ENCODE measurements at places on chromosomes 11 and 22.
A peak's percentile ranks its signal among the peaks of the same experiment; 100 is the strongest.

DNA sequence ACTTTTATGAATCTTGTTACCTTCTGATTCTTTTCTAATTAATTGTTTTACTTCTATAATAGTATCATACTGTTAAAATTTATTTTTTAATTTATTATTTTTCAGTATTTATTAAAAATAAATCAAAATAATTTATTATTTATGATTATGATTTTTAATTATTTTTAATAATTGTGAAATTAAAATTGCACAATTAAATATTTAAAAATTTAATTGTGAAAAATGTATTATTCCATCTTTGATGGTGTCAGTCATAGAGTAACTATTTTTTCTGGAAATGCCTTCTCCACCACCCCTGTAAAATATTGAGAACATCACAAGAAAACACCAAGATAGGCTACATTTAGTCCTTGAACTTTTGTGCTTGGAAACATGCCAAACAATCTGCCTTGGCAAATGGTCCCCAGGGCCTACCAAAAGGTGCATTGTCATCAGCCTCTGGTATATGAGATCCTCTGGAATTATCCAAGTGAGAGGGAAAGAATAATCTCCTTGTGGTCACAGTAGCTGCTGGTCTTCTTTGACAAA, at the start of gene OR8H2:
Gene OR8H2, plus strand, starts transcription at position 478 of the 528 bp plus-strand sequence. CDS start 1,356 bp downstream, outside the sequence.
- no peak for DNase-seq

DNA sequence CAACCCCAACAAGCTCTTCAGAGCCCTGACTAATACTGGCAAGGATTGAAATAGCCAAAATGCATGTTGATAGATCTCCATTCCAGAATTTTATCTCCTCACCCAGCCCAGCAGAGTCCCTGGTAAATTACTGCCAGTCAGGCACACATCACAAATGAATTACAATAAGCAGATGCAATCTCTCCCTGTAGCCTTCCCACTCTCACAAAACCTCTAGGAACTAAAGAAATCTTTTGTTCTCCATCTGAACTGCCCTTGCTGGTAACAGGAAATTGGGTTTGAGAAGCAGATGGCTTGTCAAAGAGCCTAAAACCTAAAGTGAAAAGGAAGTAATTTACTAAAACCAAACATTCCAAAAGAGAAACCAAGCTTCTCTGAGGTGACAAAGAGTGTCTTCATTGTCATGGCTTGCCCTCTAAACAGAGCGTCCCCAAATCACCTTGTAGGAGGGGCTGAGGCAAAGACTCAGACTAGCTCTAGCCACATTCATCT, 59.5 kb downstream of the FAM168A start:
- no peak for DNase-seq

DNA sequence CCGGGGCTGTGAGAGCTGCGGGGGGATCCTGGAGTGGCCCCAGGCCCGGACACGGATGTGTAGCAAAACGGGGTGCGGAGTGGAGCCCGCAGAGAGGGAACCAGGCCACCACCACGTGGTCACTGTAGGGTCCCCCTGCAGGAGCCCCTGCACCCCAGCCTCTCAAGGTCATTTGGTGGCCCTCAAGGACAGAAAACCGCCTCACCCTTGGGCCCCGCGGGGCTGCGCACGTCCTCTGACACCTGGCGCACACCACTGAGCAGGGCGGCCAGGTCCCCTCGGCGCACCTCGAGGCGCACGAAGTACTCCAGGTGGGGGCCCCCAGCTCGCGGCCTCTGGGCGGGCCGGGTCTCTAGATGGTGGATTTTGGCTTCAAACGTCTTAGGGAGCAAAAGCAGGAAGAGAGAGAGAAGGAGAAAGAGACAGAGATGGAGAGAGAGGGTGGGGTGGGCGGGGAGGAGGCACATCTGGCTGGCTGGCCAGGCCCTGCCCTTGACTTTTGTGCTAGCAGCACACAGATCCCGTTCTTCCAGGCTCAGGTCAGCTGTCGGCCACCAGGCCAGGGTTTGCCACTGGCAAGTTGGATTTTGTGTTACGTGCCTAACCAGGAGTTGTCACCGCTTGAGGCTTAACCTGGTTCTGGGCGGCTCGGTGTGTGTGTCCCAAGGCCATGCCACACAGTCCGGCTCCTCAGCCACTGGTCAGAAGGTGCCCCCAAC, 3.2 kb downstream of the TH start:
- no peak for DNase-seq

DNA sequence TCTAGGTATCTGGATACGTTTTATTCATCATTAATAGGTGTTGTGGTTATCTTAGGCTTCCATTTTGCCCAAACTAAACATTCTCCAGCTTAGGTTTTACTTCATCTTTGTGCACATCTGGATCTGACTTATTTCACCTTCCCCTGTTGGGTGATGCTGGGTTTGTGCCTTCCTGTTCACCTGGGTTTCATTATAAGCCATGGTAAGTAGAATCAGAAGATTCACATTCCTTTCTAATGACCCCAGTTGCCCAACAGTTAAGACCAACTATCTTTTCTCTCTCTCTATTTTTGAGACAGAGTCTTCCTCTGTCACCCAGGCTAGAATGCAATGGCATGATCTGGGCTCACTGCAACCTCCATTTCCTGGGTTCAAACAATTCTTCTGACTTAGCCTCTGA, 44.6 kb downstream of the LMO2 start:
- DNase-seq, result no peak

GRCh38 chr11:77173494-77173893, 45.4 kb downstream of the MYO7A start:
- DNase-seq, result peak; percentile 22

GRCh38 chr11:89184021-89184420, 6.3 kb downstream of the TYR start:
- no peak for DNase-seq

DNA sequence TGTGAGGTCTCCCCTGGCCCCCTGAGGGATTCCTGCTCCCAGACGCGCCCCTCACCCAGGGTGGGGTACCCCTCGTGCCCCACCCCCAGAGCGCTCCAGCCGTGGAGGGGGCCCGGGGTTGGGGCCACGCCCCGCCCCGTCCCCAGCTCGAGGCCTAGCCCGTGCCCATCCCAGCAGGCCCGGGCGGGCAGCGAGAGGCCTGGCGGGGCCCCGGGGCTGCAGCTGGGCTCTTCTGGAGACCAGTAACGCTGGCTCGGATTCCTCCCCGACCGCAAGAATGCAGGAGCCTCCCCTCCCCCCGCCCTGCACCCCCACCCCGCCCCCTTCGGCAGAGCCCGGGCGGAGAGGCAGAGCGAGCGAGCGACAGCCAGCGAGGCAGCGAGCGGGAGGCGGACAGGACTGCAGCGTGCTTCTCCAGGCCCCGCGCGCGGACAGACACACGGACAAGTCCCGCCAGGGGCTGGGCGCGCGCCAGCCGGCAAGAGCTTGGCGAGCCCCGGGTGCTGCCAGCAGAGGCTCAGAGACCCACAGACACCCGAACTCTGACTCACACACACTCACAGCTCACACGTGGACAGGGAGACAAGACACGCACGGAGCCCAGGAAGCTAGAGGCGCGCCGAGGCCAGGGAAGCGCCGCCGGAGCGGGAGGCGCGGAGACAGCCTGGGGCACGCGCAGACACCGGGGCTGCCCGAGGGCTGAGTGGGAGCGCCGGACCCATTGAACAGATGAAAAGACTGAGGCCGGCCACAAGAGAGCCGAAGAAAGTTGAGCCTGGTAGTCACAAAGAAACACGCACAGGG, 15.2 kb downstream of the BCL9L start:
- no peak for DNase-seq

DNA sequence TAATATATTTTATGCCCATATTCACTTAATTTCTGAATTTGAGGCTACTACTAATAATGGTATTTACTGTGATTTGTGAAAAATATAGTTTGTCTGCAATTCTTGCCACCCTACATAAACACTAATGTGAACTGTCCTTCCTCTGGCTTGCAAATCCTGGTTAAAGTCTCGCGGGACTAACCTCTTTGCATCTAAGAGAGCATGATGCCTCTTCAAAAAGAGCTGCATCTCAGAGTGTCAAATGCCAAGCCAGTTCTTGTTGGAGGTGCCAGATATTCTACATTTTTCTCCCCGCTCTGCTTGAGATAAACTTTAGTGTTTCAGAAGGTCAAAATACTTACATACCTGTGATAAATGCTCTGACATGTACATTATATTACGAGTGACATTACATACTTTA, 2.1 kb downstream of the ARHGAP42 start:
- DNase-seq, result no peak

DNA sequence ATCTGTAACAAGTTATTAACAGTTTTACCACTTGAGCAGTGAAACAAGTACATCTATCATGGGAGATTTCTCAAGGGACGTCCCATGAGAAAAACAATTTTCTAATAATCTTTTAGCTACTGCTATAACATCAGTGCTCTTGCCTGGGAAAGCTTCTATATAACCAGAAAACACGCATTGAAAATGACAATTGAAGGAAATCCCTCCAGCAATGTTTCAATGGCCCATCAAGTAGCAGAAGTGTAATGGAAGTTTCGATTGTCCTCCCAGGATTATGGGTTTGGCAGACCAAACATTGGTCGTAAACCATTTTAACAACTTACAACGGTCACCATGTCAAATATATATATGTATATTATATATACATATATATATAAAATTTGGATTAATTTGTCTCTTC, 8.0 kb upstream of the PRR33 start:
- DNase-seq, result peak; percentile 57
